Endothelial cell of coronary artery (primary cell): ENCODE measurements at places on chromosomes 2 and 18. TPM values are rescaled to one million over a fixed set of nuclear protein-coding genes. Genes with fewer than 3 reads are reported as not detected.

The ANKRD30BL gene
- not detected in 2 replicates for total RNA-seq

The CHRND gene
- not detected in 2 replicates for total RNA-seq

The TUBA3E gene
- not detected in 2 replicates for total RNA-seq

The LPIN1 gene
- 25.7 and 54.1 TPM in 2 replicates for total RNA-seq

The SPEG gene
- 0.63 and 4.2 TPM in 2 replicates for total RNA-seq

The RIT2 gene
- total RNA-seq: not detected in 2 replicates

The GAL3ST2 gene
- total RNA-seq: 0.09 TPM in 1 of 2 replicates, not detected in the other

The PRSS56 gene
- not detected in 2 replicates for total RNA-seq
